ENCODE measurements at places on chromosomes 4 and X.

- no peaks in the 10 kb centered on the region for H3K36me3 ChIP-seq
- DNase-seq, result no peak
- no peak overlapping the region for H3K4me3 ChIP-seq
- no peak overlapping the region for H3K27ac ChIP-seq
- H3K27me3 ChIP-seq, result no peaks in the 10 kb centered on the region
Observed at GRCh38 chr4:161403781-161404180, 760.0 kb downstream of the FSTL5 start.

DNA sequence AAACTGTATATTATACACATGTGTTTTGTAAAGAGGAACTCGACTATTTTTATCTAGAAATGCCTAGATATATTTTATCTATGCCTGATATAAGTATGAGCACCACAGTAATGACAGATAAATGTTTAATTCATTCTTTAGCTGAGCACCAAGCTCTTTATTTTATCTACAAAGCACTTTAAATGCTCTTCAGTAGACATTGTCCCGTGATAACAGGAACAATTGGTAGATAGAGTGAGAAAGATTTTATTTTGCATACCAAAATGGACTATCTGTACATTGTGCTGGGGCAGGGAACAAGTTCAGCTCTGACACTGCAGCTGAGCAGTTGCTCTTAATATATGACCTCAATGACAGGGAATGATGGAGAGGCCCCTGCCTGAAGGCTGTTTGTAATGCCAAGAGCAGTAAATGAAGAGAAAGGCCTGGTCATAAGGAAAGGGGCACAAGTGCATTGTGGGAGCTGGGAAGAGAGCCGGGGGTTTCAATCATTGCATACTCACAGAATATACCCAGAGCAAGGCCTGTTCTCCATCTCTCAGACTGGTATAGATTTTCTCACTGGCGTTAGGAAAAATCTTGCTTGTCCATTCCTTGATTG, 57.3 kb downstream of the SEPTIN11 start:
- H3K4me3 ChIP-seq, result no peak overlapping the region
- H3K4me1 ChIP-seq, result peaks cover 28% of the 10 kb centered on the region
- no peaks in the 10 kb centered on the region for H3K27me3 ChIP-seq
- H3K36me3 ChIP-seq, result no peaks in the 10 kb centered on the region

DNA sequence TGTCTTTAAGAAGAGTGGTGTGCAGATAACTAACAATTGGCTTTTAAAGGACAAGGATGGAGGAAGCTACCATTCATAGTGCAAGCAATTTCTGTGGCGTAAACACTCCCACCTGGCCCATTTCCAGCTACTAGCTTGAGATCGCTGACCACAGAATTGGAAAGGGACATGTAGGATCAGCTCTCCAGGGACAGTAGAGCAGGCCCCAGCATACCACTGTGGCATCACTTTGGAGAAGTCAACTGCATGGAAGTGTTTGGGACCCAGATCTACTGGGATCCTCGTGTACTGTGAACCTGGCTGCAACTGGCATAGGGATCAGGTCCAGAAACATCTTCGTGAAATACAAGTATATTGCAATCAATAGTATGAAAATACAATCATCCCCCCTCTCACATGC, 515.0 kb downstream of the INPP4B start:
- no peaks in the 10 kb centered on the region for H3K36me3 ChIP-seq
- DNase-seq, result peak; percentile 34
- no peak overlapping the region for H3K27ac ChIP-seq
- no peaks in the 10 kb centered on the region for H3K4me1 ChIP-seq
- H3K4me3 ChIP-seq, result no peak overlapping the region
- H3K27me3 ChIP-seq, result no peaks in the 10 kb centered on the region

- H3K27me3 ChIP-seq, result no peaks in the 10 kb centered on the region
- H3K36me3 ChIP-seq, result no peaks in the 10 kb centered on the region
- peaks cover 19% of the 10 kb centered on the region for H3K4me1 ChIP-seq
- H3K27ac ChIP-seq, result peak overlapping the region; percentile 68
- no peak overlapping the region for H3K4me3 ChIP-seq
- no peak for DNase-seq
Observed at GRCh38 chr4:48255072-48255958, 14.3 kb downstream of the TEC start.

DNA sequence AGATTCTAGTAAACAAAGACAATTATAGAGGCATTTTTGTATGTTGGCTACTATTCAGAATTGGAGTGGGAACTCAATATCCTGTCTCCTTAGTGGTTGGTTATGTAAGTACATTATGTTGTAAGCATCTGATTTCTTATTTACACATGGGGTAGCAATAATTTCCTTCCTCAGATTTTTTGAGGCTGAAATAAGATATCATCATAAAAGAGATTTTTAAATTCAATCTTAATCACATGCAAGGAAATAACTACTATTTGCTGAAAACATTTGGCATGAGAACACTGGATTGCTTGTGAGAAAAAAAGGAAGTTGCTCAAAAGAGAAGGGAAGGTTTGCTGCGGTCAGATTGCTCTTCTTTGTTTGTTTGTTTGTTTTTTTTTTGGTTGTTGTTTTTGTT, 437.7 kb upstream of the HS3ST1 start:
- DNase-seq, result no peak
- H3K36me3 ChIP-seq, result no peaks in the 10 kb centered on the region
- no peaks in the 10 kb centered on the region for H3K4me1 ChIP-seq
- no peak overlapping the region for H3K27ac ChIP-seq

GRCh38 chr4:6772223-6772928, 10.2 kb upstream of the KIAA0232 start:
- DNase-seq, result peak; percentile 44
- H3K4me1 ChIP-seq, result no peaks in the 10 kb centered on the region
- no peaks in the 10 kb centered on the region for H3K27me3 ChIP-seq
- H3K36me3 ChIP-seq, result no peaks in the 10 kb centered on the region
- no peak overlapping the region for H3K27ac ChIP-seq

GRCh38 chrX:103730147-103730795, 19.6 kb downstream of the TMEM31 start:
- no peak overlapping the region for H3K27ac ChIP-seq
- no peaks in the 10 kb centered on the region for H3K36me3 ChIP-seq
- no peak for DNase-seq
- no peaks in the 10 kb centered on the region for H3K4me1 ChIP-seq
- no peak overlapping the region for H3K4me3 ChIP-seq

DNA sequence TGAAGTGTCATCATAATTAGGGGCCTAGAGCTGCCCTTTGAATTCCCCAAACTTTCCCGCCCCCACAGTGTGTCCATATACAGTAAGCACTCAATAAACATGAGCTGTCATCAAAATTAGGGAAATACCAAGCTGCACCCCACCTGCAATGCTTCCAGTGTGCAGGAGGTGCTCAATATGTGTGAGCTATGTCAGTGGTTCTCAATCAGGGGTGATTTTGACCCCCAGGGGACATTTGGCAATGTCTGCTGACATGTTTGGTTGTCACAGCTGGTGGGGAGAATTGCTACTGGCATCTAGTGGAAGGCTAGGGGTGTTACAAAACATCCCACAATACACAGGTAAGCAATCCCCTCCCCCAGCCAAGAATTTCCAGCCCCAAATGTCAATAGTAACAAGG, 748 bp downstream of the CFP start:
- H3K27me3 ChIP-seq, result no peaks in the 10 kb centered on the region
- H3K4me3 ChIP-seq, result no peak overlapping the region
- no peak for DNase-seq
- H3K27ac ChIP-seq, result no peak overlapping the region

DNA sequence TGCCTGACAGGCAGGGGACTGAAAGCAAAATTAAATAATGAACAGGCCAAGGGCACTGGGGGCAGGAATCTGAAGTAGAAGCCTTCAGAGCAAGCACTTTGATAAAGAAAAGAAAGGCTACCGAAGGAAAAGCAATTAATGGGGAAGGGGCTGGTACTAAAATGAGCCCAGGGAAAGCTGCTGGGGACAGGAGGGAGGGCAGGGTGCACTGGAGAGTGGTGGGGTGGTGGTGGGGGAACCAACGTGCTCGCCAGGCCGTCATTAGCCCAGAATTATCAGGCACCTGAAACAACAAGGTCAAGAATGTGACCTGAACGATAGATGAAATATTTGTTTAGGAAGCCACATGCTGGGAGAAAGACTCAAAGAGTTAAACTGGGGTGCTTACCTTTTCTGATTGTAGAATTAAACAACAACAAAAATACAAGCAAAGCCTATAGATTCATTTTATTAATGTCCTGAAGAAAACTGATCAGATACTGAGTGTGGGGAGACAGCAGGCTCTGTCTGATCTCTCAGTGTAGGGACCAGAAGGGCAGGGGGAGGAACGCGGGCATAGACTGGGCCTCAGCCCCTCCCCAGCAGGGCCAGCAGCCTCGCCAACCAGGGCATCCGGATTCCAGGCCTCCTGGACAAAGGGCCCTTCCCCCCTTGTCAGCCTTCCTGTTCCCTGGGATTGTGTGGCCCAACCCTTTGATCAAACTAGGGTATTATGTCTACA, 239.7 kb upstream of the KLF3 start:
- H3K4me1 ChIP-seq, result no peaks in the 10 kb centered on the region
- no peaks in the 10 kb centered on the region for H3K27me3 ChIP-seq
- no peaks in the 10 kb centered on the region for H3K36me3 ChIP-seq
- no peak overlapping the region for H3K4me3 ChIP-seq
- H3K27ac ChIP-seq, result no peak overlapping the region
- peak; percentile 25 for DNase-seq

DNA sequence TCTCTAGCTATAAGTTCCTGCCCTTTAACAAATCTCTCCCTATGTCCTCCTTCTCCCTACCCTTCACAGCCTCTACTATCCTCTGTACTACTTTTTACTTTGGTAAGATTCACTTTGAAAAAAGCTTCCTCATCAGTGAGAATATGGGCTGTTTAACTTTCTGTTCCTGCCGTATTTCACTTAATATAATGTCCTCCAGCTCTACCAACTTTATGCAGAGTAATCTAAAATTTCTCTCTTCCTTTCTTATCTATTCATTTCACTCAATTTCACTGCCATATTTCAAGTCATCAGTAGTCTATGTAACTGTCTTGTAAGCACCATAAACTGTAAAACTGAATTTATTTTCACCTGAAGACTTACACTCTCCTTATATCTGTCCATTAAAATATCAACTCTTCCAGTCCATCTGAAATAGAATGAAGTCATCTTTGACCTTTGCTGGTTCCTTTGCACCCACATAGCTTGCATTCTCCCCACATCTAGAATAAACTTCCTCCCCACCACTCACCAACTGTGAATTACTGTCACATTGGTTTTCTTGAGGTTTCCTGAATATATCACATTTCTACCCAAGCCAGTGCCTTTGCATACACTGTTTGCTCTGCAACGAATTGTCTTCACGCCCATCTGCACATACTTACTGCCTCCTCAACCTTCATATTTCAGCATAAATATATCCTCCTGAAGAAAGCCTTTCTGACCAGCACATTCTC, 54.6 kb downstream of the ARAP2 start:
- H3K4me3 ChIP-seq, result no peak overlapping the region
- H3K36me3 ChIP-seq, result no peaks in the 10 kb centered on the region
- H3K27ac ChIP-seq, result no peak overlapping the region

DNA sequence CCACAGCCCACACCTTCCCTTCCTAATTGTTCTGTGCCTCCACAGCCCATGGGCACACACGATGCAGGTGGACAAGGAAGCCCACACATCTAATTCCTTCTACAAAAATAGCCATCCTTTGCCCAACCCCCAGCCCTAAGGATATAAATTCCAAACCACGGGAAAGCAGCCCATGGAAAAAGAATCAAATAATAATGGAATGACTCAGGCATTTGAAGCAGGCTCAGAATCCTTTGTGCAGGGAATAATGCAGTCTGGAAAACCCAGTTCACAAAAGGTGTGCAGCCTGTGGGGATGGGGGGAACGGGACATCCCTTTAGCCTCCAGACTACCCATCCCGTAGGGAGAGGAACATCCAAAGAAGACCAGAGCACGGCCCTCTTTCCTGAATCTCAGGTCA, 342.3 kb upstream of the GALNT7 start:
- no peaks in the 10 kb centered on the region for H3K27me3 ChIP-seq
- no peak overlapping the region for H3K27ac ChIP-seq
- no peaks in the 10 kb centered on the region for H3K4me1 ChIP-seq
- H3K4me3 ChIP-seq, result no peak overlapping the region

DNA sequence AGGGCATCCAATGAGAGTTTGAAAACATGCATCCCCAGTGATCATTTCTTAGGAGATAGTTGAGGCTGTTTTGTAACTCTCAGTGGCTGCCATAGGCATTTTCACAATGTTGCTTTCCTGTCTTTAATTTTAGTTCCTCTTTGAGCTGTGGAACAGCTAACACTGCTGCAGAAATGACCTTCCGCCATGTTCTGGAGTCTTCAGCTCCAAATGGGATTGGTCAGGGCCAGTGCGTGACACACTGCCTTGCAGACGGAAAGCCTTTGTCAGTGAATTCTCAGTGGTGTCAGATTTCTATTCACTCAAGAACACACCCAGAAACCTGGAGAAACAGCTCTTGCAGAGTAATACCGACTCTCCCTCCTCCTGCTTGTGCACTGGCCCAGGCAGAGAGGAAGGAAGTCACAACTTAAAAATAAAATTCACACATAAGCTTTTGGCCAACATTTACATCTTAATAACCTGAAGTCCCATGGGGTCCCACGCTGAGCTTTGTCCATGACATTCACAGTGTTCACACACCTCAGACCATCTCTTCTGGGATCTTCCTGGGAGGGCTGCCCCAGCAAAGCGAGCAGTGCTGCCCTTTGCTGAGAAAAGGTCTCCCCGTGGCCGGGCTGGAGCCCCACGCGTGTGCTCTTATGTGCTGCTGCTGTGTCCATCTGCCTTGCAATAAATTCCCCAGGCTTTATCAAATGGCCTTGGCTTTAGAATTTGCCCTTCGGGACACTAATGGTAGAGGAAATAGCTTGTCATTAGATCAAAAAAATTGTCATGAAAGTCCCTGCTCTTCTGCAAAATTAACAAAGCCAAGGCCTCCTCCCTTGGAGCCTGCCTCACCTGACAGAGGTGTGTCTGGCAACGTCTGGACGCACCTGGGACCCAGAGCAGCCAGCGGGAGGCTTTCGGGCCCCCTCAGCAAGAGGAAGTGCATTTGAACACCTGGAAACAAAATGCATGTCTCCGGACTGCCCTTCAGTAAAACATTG, 126.8 kb downstream of the IRF2 start:
- H3K4me3 ChIP-seq, result no peak overlapping the region
- H3K27ac ChIP-seq, result peak overlapping the region; percentile 97
- H3K4me1 ChIP-seq, result peaks cover 54% of the 10 kb centered on the region
- no peaks in the 10 kb centered on the region for H3K27me3 ChIP-seq
- DNase-seq, result peak; percentile 89

DNA sequence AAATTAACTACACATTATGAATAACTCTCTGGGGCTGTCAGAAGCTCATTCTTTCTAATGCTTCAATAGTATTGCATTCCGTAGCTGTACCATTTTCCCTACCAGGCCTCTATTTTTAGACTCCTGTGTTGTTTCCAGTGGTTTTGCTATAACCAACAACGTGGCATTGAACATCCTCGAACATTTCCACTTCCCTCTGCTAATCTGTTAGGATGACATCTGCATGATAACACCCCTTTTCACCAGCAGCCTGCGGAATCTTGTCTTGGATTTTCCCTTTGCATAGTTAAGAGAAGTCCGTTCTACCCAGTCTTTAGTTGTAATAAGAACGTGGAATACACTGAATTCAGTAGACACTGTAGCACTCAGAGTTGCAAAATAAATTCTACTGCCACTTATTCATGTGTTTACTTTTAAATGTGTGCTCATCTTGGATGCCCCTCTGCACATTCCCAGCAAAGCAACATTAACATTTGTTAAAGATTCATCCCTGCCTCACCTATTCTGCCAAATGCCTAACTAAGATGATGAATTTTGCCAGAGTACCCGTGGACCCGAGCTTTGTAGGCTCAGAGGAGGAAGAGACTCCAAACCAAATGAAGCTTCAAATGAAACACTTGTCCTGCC, 55.6 kb downstream of the SEL1L3 start:
- no peak overlapping the region for H3K4me3 ChIP-seq
- no peaks in the 10 kb centered on the region for H3K36me3 ChIP-seq
- no peaks in the 10 kb centered on the region for H3K27me3 ChIP-seq
- DNase-seq, result peak; percentile 1

- no peak for DNase-seq
- no peak overlapping the region for H3K27ac ChIP-seq
- H3K4me1 ChIP-seq, result no peaks in the 10 kb centered on the region
- no peak overlapping the region for H3K4me3 ChIP-seq
Observed at GRCh38 chr4:141153751-141154510, 20.7 kb upstream of the RNF150 start.

Measured in adrenal gland (tissue), 19 donors.